ENCODE measurements at places on chromosomes 5 and 9.
A peak's percentile ranks its signal among the peaks of the same experiment; 100 is the strongest.

DNA sequence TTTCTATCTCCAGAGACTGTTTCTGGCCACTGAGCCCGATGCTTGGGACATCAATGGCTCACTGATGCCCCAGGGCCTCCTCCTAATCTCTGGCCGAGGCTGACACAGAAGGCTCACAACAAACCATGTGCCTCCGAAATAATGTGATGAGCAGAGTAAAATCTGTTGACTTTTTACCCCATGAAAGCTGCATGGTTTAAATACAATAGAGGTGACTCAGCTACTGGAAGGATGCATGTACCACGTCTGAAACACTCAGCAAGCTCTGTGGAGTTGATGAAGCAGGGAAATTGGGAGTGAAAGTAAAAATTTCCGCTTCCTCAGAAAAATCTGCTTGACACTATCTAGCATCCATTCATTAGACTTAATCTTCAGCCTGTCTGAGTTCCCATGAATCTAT lies 111.1 kb upstream of the EQTN start:
- peak; percentile 74 for DNase-seq

DNA sequence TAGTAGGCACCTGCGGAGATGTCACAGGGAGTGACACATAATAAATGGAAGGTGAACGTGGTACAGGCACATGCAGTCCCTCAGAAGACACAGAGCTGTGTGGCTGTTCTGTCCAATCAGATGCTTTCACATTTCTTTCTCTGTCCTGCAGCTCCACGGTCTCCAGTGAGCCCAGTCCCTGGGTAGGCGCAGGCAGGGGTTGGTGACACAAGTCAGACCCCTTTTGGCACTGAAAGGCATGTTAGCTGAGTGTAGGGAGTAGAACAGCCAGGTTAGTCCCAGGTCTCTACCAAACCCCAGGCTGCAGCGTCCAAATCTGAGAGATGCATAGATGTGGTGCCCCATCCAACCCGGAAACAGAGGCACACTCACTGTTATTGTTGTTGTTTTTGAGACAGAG lies 2.8 kb downstream of the SLC31A2 start:
- no peak for DNase-seq

GRCh38 chr9:132877458-132877823 lies 643 bp downstream of the AK8 start:
- no peak for DNase-seq

DNA sequence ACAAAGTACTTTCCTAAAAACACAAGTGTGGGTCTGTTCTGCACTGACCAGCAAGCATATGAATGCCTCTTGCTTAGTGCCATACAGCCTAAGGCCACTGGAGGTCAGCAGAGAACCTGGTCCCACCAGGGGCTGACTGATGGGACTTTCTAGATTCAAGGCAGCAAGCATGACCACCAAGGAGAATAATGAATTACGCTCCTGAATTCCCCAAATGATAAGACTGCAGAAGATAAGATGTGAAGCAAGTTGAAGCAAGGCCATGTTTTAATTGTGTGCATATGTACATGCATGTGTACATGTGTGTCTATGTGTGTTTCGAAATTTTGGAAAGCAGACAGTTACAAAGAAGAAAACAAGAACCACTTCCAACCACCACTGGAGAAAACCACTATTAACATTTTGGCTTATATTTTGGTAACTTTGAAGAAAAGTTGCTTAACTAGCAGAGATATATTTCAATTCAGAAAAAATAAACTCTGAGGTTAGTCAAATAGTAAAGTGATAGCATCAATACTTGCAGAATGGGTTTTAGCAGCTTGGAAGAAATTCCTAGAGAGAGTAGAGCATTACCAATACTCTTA lies 70.5 kb downstream of the ERP44 start:
- DNase-seq = peak; percentile 79

GRCh38 chr9:87963770-87964169 lies 10.6 kb downstream of the CDK20 start:
- DNase-seq = no peak

DNA sequence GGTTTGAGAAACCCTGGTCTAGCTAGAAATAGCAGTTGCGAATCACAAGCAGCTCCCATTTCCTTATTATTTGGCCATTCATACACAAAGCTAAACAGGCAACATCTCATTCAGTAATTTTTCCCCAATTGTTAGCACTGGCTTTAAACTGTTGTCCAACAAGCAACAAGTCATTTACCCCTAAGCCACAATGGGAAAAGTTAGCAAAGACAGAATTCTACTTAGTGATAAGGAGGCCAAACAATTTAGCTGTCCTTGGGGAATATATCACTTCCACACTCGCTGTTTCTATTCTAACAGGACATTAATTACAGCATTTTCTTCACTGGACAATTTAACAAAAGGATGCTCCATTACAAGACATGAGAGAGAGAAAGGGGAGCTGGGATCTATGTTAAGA lies 2.8 kb downstream of the MYO10 start:
- DNase-seq = no peak

DNA sequence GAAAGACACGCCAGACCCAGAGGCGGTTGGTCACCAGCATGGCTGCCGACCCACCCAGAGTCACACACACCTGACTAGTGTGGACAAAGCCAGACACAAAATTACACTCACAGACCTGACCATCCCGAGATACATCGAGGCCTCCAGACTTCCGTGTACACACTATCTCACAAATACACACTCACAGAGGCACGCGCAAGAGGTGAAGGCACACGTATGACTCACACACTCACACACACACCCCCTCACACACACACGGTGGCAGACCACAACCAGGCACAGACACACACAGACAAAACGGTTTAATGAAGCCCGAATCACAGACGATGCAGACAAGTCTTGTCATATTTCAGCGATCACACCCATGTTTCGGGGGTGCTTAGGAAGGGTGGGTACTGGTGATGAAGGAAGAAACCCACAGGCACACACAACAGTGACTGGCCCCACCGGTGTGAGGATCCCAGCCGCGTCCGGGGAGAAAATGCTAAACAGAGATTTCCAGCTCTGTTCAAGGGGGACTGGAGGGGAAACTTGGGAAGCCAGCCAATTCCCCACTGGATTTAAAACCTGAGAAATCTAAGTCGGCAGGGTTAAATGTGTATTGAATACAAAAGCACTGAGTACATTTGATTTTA lies 51.3 kb downstream of the CRB2 start:
- DNase-seq = peak; percentile 22

DNA sequence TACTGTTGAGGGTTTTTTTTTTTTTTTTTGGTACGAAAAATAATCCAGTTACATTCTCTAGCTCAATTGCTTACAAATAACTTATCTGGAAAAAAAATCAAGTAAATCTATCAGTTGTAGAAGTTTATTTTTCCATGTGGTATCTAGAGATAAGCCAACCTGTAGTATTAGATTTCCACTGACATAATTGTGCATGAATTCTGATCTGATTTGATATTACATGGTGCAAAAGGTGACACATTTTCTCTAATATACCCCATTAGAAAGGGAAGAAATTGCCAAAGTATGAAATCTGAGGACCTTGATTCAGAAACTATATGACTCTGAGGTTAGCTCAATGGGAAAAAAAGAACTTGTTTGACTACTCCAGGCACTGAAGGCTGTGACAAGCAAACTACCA lies 141.5 kb downstream of the SLF1 start:
- DNase-seq = no peak

DNA sequence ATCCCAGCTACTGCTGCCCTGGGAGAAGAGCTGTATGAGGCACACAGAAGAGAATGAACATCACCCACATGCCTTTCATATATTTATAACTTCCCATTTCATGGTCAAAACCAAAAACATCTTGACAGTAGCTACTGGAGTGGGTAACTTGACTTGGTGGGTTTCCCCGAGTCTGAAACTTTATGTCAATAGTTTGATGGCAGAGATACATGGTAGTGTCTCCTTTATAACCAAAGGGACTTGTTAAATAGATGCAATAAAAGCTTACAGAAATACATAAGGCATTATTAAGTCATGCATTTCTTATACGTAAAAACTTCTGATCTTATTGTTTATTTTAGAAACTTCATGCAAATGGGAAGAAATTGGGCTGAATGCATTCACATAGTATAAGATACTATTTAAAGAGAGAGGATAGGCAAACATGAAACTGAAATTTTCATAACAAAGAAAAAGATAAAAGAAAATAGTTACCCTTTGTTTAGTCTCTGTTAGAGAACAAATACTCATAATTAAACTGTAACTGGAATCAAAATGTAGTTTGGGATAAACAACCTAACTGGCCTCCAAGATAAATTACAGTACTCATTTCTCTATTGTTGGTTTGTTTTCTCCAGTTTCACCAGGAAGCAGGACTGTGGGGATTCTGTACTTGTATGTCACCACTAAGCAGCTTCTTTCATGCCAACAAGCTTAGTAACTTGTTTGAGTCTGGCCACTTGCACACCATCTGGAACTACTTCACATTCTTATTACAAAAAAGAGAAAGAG lies 459.3 kb upstream of the MEF2C start:
- peak; percentile 55 for DNase-seq

GRCh38 chr5:57338068-57338867 lies 144.3 kb downstream of the ACTBL2 start:
- peak; percentile 58 for DNase-seq

DNA sequence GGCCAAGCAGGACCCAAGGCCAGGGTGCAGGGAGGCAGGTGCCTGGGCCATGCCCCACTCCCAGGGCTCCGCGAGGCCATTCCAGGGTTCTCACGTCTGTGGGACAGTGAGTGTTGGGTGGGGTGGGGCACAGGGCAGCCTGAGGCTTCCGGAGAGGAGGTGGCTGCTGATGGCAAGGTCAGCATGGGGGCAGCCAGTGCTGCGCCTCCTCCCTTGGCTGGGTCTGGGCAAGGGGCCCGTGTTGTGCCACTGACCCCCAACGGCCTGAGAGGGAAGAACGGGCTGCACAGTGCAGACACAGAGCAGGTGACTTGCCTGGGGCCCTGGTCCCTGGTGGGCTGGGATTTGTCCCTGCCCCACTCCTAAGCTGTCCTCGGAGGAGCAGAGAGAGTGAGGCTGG lies 82.1 kb downstream of the RXRA start:
- no peak for DNase-seq

DNA sequence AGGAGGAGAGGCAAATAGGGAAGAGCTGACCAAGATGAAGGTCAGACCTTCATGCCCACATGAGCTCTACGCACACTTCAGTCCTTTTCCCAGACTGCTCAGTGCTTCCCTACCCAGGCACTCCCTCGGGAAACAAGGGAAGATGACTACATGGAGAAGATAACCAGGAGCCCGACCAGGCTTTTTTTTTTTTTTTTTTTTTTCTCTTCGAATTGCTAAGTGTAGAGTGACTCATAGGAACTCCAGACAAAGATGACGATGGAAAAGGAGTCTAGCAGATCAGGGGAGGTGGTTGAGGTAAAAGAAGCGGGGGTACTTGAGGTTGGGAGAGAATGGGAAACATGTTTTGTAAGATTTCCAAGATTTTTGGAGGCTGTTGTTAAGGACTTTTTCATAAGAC lies 526.1 kb downstream of the BNC2 start:
- peak; percentile 91 for DNase-seq

- no peak for DNase-seq
These were observed 159.8 kb downstream of the PALM2AKAP2 start for GRCh38 chr9:109939698-109940342.

DNA sequence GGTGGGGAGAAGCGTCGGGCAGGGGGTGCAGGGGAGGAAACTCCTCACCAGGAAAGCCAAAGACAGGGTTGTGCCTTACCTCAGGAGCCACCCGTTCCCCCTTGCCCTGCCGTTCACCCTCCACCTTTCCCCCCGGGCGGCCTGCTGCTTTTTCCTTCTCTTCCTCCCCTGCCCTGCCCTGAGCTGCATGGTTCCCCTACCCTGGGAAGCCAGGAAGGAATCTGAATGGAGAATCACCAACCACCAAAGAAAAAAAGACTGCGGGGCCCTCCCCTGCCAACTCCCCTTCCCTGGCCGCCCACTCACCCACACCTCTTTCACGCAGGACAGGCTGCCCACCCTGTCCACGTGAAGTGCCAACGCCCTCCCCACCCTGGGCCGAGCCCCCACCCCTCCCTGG lies 820 bp upstream of the NFX1 start:
- no peak for DNase-seq

- no peak for DNase-seq
These were observed 89.0 kb downstream of the CAMK4 start for GRCh38 chr5:111313017-111313724.

DNA sequence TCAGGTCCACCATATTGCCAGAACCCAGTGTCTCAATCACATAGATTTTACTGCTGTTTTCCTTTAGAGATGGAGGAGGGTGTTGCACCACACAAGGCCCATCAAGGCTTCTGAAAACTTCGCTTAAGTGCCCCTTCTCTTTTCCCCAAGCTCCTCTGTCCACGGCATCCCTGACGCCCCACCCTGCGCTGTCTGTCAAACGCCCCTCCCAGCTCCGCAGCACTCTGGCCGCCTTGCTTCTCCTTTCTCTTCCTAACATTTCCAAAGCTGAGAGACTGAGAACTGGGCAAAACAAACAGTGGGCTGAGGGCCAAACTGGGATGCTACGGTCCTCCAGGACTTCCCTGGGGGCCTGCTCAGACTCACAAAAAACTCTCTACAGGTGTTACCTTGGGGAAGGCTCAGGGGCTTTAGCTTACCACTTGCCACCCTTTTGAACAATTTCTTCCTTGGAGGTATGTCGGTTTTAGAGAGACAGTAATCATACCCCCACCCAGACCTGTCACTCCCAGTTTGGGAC lies 28.3 kb upstream of the ERGIC1 start:
- no peak for DNase-seq

DNA sequence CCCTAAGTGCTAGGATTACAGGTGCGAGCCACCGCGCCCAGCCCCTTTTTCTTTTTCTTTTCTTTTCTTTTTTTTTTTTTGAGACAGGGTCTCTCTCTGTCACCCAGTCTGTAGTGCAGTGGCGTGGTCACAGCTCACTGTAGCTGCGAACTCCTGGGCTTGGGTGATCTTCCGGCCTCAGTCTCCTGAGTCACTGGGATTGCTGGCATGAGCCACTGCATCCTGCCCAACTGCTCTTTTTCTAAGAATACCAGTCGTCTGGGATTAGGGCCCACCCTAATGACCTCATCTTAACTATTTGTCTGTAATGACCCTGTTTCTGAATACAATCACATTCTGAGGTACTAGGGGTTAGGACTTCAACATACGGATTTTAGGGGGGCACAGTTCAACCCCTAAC lies 34.1 kb upstream of the NANS start:
- DNase-seq = peak; percentile 49

- no peak for DNase-seq
These were observed 112.6 kb downstream of the MACIR start for GRCh38 chr5:103371046-103371607.

DNA sequence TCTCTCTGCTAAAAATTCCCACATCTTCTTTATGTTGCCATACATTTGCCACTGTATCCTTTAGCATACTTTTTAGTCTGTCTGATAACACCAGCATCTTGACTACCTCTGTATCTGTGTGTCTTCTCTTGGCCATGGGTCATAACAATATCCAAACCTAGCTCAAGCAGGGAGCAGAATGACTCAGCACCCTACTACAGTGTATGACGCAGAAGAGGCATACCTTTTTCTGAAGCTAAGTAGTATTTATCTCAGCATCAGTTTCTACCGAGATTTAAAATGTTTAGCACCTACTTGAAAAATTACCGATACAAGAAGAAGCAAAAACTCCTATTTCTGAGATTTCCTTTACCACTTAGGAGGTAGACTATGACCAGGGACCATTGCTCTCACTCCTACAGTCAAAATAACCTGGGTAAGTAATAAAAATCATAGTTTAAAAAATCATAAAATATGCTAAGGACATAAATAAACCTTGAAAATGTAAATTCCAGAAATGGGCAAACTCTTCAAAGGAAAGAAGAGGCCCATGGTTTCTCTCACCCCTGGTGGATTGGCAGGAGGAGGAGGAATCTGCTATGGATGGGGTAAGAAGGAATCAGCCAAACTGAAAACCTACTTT lies 286.5 kb downstream of the MAST4 start:
- DNase-seq = peak; percentile 91

GRCh38 chr5:142325725-142326479 lies 1.1 kb upstream of the SPRY4 start:
- DNase-seq = peak; percentile 90
